AG10803 (cell line): ENCODE measurements at places on chromosomes 11 and 22.
A peak's percentile ranks its signal among the peaks of the same experiment; 100 is the strongest.

DNA sequence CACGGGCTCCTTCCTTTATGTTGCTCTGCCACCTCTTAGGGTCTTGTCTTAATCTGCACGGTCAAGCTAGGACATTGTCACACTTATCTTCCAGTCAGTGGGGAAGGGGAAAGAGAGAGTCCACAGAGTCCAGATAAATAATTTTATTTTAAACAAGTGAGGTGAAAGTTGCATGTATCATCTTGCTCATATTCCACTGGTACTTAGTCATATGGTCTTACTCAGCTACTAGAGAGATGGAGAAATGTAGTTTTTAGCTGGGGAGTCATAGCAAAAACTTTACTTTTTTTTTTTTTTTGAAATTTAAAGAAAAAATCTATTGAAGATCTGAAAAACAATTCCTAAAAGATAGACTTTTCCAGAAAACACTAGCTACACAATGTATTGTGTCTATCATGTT is 29.0 kb downstream of the PDE3B start:
- DNase-seq = peak; percentile 45

DNA sequence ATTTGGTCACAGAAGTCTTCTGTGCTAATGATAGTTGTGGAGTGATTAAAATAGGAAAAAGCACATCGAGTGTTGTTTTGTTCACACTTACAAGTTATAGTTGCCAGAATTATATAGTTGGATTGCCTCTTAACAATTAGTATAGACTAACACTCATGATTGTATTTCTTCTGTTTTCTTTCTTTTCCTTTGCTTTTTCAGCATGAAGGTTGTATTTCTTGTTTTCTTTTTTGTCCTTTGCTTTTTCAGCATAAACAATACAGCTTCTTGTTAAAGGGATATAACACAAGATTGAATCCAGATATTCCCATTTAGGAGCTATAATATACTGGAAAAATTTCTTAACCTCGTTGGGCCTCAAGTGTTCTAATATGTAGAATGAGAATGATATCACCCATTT is 31.1 kb downstream of the ACER3 start:
- no peak for DNase-seq

DNA sequence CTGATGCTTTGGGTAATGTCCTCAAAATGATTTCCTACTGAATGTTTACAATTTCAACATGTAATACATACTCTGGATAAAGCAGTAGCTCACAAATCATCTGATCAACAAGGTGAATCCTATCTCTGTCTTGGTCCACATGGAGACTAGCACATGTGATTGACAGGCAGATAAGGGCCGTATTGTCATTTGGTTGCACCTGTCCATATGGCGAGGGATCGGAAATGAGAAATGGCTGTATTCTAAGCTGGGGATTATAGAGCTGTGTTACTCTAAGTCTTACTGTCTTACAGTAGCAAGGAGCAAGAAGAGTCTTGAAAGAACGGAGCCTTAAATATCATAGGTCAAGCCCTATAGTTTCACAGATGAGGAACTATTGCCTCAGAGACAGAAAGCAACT is 55.7 kb downstream of the APIP start:
- no peak for DNase-seq

- DNase-seq = peak; percentile 88
Measured at GRCh38 chr11:27201454-27202302, 161.1 kb downstream of the BBOX1 start.

GRCh38 chr11:17978553-17979287 is 34.1 kb downstream of the SERGEF start:
- DNase-seq = peak; percentile 41

GRCh38 chr22:47398921-47399790 is 636.7 kb downstream of the TBC1D22A start:
- no peak for DNase-seq

- no peak for DNase-seq
Measured at GRCh38 chr11:28619846-28620540, 511.8 kb downstream of the METTL15 start.

DNA sequence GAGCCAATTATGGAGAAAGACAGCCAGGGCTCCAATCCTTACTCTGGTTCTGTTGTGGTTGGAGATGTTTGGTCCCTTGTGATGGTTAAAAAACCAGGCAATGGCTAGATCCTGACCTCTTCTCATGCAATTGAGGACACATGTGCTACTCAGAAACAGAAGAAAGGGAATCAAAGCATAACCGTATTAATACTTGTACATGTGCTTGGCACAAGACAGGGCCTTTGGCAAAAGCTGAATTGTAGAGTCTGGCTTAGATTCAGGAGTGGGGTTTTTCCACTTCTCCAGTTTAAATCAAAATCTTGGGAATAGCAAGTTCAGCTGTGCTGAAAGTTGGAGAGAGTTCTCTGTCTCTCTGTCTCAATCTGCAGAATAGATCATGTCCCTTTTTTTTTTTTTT is 80.1 kb upstream of the E2F8 start:
- DNase-seq = no peak

GRCh38 chr11:20004866-20005265 is 155.4 kb downstream of the DBX1 start:
- DNase-seq = no peak

DNA sequence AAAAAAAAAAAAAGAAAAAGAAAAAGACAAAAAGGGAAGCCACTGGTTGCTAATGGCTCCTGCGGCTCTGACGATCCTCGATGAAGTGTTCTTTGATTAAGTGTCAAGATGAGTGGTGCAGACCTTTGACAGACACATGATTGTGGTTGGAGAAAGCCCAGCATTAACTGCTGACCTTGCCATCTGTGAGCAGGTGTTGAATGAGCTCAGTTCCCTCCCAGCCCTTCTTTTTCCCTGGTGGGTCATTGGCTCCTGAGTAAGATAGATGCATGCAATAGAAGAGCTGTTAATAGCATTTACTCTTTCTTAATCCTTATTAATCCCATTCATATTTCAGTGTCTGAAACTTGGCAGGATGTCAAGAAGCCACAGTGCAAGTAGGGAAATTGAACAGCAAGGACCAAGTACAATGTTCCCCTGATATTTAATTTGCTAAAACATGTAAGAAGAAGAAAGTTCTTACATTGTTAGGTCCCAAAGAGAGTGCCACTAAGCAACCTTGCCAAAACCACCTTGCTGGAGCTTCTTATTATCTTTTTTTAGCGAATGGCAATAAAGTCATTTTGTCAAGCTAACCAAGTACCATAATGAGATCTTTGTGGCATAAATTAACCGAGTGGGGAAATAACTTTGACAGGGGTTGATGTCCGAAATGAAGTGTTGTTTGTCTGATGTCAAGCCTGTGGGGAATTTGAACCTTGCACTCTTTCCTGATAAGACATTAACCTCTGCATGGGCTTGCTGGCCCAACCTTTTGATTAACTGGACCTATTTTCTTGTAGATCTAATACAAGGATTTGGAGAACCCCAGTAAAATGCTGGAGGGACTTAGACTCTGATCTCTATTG is 113.7 kb downstream of the PTPRJ start:
- peak; percentile 17 for DNase-seq

GRCh38 chr22:49365910-49366309 is 461.8 kb downstream of the BRD1 start:
- DNase-seq = no peak

DNA sequence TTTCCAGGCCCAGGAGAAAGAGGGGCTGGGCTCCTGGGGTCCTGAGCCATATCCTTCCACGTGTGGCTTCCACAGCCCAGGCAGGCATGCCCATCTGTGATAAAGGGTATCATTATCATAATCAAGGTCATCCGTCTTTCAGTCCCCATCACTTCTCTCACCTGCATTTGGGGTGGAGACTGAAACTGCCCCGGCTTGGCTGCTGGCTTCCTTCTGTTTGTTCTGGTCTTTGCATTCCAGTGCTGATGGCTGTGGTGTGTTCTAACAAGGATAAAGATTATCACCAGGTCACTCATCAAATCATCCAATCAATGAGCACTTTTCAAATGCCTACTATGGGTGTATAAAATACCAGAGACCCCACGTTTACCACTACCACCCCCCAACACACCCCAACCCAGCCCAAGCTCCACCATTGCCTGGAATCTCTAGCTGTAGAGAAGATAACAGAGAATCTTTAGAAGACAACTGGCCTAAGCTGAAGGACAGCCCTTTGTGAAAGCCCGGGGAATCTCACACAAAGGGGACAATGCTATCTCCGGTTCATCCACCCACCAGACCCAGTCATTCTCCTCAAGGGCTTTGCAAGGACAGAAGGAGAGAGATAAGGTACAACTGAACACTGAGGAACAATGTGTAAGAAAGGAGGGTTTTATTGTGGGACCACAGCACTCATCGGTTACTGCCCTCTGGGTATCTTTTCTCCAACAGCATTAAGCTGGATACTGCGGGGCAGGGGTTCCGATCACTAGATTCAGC is 54.9 kb downstream of the AHNAK start:
- DNase-seq = no peak

GRCh38 chr11:118265954-118266353 is 1.9 kb upstream of the MPZL2 start:
- DNase-seq = no peak

DNA sequence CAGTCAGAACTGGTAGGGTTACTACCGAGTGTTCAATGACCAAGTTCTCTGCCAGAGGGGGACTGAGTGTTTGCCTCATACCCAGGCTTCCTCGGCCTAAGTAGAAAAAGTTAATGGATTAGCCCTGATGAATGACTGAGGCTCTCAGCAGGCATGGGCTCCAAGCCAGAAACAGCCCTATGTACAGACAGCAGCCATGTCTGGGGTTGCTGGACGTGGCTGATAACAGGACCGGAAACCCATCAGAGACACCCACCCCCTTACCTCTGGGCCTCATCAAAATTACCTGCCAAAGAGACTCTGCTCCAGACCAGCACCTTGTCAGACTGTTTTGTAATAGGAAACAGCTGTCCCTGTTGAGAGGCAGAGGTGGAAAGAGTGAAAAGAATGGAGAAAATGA is 351.4 kb downstream of the ETS1 start:
- no peak for DNase-seq

DNA sequence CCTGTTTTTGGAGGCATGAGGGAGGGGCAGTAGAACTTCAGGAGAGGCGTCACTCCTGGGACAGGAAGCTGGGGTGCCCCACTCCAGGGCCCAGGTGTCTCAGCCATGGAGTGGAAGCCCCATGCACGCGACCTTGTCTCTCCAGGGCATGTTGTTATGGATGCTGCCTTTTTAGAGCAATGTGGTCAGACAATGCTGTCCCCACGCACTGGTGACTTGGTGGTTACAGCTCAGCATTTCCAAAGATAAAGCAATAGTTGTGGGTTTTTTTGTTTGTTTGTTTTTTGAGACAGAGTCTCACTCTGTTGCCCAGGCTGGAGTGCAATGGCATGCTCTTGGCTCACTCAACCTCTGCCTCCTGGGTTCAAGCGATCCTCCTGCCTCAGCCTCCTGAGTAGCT is 22.3 kb downstream of the EIF4G2 start:
- DNase-seq = no peak

GRCh38 chr11:87290304-87290922 is 252.7 kb downstream of the TMEM135 start:
- DNase-seq = peak; percentile 64

DNA sequence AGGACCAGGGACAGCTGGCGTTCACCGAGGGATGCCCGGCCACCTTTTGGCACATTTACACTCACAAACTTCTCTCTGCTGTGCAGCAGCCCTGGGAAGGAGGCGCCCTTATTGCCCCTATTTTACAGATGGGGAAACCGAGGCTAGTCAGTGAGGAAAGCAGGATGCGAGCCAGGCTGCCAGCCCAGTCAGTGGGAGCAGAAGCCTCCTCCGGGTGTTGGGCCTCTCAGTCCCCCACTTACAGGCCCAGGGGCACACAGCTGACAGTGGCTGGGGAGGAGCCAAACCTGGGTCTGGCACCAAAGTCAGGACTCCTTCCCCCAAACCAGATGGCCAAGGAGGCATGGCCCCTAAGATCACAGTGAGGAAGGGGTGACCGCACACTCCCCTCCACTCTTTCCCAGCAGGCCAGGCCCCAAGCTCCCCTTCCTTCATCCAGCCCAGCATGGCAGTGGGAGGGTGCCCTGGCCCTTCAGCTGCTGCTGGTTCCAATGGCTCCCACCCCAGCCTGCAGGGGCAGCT is 121.4 kb upstream of the ANO1 start:
- no peak for DNase-seq

DNA sequence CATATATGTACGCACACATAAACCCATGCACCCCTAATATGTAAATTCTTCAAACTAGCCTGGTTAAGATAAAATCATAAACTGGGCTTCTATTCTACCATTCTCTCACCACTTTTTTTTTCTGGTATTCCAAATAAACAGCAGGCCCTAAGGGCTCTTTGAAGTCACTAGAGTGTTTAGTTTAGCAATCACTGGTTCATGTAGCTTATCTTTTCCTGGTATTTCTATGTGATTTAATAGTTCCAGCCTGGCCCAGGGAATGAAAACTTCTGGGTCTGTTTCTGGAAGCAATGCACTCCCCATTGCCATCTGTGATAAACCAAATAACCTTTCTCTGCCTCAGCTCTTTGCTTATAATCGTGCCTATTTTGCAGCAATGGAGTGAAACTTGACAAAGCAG is 10.7 kb upstream of the MPPED2 start:
- no peak for DNase-seq

DNA sequence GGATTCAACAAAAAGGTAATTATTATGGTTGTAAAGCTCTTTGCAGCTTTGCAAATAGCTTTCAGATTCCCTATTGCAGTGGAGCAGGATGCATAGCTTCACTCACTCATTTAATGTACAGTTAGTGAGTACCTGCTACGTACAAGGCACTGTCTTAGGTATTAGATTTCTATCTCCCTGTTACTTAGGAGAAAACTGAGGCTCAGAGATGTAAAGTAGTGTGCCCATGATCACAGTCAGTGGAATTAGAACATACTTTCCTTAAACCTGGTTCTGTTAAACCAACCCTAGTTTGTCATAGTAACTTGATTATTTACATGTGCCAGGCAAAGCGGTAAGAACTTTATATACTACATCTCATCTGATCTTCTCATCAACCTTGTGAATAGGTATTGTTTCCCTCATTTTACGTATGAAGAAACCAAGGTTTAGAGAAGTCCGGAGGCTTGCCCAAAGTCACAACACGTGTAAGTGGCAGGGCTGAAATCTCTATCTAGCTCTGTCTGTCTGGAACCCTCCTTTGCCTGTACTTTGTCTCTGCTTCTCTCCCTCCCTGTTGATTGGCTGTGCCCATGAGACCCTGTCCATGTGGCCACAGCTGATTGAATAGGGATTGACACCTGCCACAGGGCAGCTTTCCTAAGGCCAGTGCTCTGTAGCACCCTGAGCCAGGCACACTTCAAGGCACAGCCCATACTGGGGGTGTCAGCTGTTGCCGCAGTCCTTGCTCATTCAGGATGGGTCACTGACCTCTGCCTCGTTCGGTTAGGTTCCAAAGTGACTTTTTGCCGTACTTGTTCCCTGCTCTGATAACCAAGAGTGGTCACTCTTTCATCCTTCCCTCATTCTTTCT is 63.8 kb upstream of the PRSS23 start:
- no peak for DNase-seq

DNA sequence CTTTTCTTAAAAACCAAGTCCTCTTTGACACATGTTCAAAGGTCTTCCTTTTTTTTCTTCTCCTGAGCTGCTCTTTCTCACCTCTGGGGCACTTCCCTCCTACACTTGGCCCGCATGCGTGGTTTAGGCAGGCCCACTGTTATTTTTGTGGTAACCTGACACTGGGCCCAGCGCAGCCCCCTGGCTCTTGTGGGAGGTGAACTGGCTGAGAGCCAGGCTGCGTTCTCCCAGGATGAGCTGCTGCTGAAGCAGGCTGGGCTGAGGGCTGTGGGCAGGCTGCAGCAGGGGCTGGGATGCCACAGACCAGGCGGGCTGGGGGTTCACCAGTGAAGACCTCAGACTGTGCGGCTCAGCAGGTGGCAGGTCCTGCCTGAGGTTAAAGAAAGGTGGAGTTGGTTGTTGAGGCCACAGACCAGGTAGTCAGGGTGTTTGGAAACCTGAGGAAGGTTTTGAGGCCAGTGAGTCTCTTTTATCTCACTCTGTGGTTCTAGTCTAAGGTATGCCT is 72.4 kb downstream of the TEAD1 start:
- peak; percentile 29 for DNase-seq
